ENCODE measurements at places on chromosomes 11 and 22.

- no peak for DNase-seq
Measured at GRCh38 chr11:31478223-31478590, 31.2 kb downstream of the IMMP1L start.

GRCh38 chr11:46271875-46272815 is 5.3 kb upstream of the CREB3L1 start:
- no peak for DNase-seq

DNA sequence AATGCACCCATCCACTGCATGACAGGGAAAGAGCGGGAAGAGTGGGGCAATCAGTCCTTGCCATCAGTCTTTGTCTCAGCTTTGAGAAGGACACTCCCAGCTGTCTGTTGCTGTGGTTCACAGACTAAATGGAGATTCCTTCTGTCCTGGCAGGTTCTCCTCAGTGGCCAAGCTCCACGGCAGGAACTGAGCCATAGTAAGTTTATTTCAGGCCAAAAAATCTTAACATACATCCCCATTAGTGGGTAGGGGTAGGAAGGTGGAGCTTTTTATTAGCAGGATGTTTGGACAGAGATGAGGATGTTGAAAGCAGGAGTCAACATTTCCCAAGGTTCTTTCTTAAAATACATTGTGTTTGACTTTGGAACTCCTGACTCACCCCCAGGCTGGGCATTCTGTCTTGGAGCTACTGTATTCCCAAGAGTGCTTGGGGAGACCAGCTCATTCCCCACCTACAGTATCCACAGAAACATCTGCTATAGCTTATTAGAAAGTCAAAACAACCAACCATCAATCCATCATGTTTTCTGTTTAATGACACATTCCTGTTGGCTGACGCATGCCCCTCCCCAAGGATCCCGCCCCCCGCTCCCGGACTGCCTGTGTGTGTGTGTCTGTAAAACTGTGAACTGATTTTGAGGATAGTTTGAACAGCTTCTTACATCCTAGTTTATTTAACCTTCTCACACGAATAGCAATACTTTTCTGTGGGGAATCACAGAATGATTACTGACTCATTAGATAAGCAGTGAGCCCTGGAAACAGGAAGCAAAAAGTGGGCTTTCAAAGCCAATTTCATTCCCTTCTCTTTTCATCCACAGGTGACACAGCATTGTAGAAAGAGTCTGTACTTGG is 109.5 kb downstream of the CCDC81 start:
- peak; percentile 80 for DNase-seq

GRCh38 chr11:74446532-74446938 is 20.8 kb downstream of the KCNE3 start:
- DNase-seq: no peak

GRCh38 chr11:88318017-88318416 is 19.5 kb downstream of the CTSC start:
- no peak for DNase-seq

GRCh38 chr11:130737866-130738431 is 178.3 kb downstream of the SNX19 start:
- peak; percentile 37 for DNase-seq

DNA sequence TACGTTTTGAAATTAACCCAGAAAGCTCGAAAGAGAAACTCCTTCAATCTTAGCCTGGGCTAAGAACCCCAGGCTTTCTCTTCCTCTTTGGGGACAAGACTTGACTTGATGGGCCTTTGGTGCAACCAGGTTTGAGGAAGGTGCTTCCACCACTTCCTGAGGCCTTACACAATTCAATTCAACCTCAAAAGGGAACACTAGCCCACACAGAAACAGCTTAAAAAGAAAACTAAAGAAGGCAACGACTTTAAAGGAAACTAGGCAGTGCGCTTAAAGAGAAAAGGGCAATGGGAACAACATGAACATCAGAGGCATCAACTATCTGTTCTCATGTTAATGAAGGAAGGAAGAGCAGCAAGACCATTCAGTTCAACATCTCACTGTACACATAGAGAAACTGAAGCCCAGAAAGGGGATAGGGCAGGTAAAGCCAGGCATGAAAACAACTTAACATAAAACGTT is 24.8 kb downstream of the PAK1 start:
- no peak for DNase-seq
